ENCODE measurements at places on chromosomes 7 and 10.

DNA sequence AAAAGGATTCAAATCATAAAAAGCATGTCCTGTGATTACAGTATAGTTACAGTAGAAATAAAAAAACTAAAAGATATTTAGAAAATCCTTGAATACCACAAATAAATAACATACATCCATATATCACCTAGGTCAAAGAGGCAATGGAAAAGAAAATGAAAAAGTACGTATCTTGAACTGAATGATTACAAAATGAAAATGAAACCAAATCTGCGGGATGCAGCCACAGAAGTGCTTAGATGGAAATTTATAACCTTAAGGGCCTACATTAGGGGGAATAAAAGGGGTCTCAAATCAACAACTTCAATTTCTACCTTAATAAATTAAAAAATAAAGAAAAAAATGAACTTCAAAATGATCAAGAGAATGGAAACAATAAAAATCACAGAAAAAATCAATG is 879.0 kb upstream of the CELF2 start:
- DNase-seq: no peak

DNA sequence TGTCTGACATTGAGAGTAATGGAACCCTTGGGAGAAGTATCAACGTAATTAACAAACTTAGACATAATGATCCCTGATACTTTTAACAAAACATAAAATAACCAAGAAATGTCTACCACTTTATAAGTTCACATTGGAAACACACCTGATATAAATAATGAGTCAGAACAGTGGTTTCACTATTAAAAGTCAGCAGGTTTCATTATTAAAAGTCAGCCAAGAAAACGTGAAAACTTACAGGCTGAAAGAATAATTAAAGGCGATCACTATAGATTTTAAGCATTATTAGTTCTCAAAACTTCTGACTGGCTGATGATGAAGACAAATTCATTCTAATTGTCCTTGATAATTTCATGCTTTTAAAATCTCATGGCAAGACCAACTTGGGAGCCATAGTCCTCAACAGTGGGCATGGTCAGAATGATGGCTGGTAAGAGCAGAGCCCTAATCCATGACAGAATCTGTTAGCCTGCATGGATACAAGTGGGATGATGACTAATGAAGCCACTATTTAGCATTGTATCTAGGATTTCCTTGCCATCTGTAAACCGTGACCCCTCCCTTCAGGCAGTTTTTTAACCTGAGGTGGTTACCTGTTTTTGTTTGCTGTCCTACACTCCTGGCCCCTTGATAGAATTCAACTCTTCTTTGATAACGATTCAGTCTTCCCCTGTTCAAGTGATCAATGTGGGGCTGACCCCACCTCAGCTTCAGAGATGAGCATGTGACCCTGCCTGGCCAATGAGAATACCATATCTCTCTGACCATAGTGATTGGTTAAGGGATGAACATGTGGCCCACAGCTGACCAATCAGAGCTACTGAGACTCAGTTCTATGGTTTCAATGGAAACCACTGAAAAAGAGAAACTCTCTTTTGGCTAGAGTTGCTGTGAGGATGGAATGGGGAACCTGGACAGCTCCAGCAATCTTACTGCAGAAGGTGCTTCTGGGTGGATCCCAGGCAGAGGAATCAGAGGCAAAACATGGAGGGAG is 151.0 kb downstream of the PLPP4 start:
- DNase-seq: no peak

GRCh38 chr10:112793202-112793921 is 156.7 kb upstream of the TCF7L2 start:
- no peak for DNase-seq

GRCh38 chr10:15859906-15860691 is at the start of gene MINDY3:
Gene MINDY3 (minus strand): TSS chr10:15860507. CDS start chr10:15860299, 208 bp downstream.
- peak; percentile 88 for DNase-seq

DNA sequence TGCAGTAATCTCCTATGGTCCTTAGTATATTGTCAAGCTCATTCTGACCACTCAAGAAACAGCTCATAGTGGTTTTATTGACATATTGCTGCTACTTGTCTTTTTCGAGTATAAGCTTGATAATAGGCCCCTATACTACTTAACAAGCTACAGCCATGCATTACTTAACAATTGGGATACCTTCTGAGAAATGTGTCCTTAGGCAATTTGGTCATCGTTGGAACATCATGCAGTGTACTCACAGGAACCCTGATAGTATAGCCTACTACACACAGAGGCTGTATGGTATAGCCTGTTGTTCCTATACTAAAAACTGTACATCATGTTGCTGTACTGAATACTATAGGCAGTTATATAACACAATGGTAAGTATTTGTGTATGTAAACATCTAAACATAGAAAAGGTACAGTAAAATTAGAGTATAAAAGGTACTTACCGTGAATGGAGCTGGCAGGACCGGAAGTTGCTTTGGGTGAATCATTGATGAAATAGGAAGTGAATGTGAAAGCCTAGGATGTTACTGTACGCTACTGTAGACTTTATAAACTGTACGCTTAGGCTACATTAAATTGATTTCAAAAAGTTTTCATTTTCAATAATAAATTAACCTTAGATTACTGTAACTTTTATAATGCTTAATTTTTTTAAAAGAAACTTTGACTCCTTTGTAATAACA is 160.9 kb downstream of the LRRC4 start:
- no peak for DNase-seq

GRCh38 chr10:52351914-52352330 is 37.8 kb downstream of the DKK1 start:
- DNase-seq: no peak

GRCh38 chr10:98363220-98363619 is 51.8 kb downstream of the PYROXD2 start:
- no peak for DNase-seq

- no peak for DNase-seq
Measured at GRCh38 chr7:156659961-156660360, 19.4 kb downstream of the RNF32 start.

DNA sequence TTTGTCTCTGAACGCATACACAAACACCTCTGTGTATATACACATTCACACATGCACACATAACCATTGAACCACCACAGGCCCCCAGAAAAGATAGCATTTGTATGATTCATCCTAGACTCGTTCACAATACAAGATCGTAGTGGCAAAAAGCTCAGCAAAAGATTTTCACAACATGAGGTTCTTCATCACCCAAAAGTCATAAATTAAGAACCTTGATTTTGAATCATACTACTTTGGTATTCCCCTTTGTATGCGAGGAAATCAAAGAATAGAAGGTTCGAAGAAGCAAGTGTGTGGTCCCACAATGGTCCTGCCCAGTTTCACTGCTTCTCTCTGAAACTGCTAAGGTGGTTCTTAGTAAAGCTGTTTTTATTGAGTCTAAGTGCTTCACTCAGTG is 200.7 kb downstream of the CELF2 start:
- no peak for DNase-seq

DNA sequence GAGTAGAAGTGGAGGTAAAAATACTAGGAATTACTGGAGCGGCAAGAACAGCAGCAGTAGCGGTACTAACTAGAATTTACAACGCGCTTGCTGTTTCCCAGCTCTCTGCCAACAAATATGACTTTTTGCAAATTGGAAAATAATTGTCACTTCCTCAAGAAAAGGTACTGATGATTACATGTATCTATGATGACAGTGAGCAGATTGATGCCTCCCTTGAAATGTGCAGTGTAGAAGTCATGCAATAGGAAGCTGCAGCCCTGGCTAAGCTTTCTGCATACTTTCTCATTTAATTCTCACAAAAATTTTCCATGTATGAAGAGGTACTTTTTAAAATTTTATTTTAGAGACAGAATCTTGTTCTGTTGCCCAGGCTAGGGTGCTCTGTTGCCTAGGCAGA is 49.9 kb downstream of the ANK3 start:
- no peak for DNase-seq

DNA sequence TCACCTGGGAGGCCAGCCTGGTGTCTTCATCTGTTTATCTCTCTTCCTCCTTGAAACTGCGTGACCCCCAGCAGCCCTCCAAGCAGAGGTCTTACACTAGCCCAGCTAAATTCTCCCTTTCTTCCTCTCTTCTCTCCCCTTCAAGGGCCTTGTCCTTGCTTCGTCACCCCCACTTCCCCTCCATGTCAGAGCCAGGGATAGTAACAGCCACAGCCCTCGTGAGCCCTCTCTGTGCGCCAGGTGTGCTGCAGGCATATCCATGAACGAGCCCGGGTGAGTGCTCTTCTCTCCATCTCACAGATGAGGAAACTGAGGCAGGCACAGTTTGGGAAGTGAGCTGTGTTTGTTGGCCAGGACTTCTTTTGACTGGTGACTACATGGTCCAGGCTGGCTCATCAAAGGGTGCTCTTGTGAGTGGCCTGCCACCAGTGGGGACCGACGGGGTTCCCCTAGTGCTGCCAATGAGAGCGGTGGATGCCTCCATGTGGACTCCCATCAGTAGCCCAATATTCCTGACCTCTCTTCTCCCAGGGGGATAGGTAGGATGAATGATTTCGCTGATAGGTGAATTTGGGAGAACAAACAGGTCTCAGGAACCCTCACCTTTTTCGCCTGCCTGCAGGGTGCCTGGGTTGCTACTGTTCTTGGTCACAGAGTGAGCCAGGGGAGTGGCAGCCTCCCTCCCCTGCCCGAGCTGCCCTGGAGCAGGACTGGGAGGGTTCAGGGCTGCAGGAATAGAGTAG is 38.1 kb downstream of the ADRA2A start:
- DNase-seq: no peak

- no peak for DNase-seq
Measured at GRCh38 chr7:136942994-136943393, 74.5 kb downstream of the CHRM2 start.

DNA sequence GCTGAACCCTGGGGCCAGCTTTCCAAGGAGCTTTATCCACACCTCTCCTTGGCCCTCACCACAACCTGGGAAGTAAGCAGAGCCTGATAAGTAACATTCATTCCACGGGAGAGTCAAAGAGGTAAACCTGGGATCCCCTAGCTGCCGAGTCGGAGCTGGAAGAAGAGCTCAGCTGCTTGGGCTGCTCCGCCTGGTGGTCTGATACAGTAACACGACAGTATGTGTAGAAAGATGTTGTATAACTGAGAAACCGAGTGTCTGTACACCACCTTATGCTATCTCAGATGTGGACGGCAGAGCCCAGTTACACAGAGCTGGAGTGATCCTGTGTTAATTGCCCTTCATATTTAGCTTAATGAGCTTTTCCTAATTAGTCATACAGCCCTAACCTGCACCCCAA is 151.3 kb upstream of the KMT2E start:
- DNase-seq: no peak

DNA sequence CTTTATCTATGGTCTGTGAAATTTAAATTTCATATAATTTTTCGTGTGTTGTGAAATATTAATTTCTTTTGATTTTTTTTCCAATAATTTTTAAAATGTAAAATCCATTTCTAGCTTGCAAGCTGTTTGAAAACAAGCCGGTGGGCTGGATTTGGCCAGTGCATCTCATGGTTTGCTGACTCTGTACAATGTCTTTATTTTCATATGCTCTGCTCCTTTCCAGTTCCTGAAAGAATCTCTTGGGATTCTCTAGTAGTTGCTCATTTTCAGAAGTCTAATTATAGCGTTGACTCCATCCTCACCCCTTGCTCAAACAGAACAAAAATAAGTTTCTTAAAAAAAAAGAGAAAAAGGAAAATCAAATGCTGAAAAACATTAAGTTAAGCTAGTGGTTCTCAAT is 21.4 kb downstream of the UBN2 start:
- no peak for DNase-seq

- DNase-seq: no peak
Measured at GRCh38 chr7:40490603-40490924, 355.8 kb downstream of the SUGCT start.

- no peak for DNase-seq
Measured at GRCh38 chr7:54837168-54837567, 78.2 kb upstream of the SEC61G start.

- no peak for DNase-seq
Measured at GRCh38 chr10:69220041-69220451, at the start of gene HKDC1. Gene HKDC1 (plus strand): TSS chr10:69220332. CDS start chr10:69220436, 104 bp downstream.

GRCh38 chr7:28328146-28328545 is 84.2 kb upstream of the CREB5 start:
- no peak for DNase-seq

DNA sequence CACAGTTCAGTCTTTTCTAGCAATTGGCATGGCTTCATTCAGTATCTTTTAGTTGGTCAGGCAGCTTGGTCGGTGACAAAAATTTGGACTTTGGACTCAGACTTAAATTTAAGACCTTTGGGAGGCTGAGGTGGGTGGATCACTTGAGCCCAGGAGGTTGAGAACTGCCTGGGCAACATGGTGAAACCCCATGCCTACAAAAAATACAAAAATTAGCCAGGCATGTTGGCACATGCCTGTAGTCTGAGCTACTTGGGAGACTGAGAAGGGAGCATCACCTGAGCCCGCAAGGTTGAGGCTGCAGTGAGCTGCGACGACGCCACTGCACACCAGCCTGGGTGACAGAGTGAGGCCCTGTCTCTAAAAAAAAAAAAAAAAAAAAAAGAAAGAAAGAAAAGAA is 19.5 kb upstream of the ITPRID1 start:
- no peak for DNase-seq

- no peak for DNase-seq
Measured at GRCh38 chr7:18206331-18206730, 178.7 kb upstream of the PRPS1L1 start.

DNA sequence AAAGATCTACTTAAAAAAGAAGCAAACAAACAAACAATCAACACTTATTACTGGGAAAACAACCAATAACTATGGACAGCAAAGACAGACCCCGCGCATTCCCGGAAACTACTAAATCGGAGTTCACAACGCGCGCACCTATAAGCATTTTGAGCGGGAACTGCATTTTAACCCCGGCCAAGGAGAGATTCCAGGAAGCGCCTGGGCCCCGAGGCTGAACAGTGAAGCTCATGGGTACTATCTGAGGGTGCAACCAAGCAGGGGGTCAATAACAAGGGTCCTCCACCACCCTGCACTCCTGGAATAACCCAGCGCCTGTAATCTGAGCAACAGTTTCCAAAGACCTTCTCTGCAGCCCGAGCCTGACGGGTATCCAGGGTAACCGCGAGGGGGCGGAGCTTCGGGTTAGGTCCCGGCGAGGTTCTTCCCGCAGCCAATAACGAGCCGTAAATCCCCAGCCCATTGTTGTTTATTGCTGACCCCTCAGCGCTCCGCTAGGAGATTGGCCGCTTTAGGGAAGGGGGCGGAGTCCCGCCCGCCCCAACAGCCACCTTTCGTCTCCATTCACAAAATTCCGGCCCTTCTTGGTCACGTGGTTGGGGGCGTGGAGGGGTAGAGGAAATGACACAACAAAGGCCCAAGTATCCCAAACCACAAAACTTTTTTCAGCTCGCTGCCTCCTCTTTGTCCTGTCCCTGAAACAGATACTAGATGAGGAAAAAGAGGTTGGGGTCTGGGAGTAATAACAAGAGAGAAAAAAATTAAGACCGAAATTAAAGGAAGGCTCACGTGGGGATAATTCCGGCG is 1.7 kb upstream of the ETV1 start:
- DNase-seq: peak; percentile 83

- no peak for DNase-seq
Measured at GRCh38 chr7:18590744-18591340, 95.3 kb downstream of the HDAC9 start.

DNA sequence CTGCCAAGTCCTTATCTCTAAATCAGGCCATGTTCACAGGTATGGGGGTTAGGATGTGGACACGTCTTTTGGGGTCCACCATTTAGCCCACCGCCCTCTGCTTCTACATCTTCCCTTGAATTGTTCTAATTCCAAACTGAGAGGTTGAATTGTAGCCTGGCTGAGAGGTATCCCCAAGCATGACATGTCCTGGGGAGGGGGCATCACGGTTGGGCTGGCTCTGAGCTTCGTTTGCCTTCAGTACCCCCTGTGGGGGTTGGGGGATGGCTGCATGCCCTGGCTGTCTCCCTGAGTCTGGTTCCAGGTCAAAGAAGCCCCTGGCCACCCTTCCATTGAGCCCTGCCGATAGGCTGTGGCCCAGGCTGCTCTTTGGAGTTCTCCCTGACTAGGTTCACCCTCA is 204.6 kb downstream of the GLRX3 start:
- no peak for DNase-seq

Data from stimulated activated effector memory CD8-positive, alpha-beta T cell treated with anti-CD3 and anti-CD28 coated beads, Interleukin-12 subunit alpha, Interleukin-12 subunit beta, amount 100 ng/mL, for 72 hours (primary cell).